Cerebellar nuclear complex (tissue), 1 donor: ENCODE measurements at places on chromosomes 16 and 17.

DNA sequence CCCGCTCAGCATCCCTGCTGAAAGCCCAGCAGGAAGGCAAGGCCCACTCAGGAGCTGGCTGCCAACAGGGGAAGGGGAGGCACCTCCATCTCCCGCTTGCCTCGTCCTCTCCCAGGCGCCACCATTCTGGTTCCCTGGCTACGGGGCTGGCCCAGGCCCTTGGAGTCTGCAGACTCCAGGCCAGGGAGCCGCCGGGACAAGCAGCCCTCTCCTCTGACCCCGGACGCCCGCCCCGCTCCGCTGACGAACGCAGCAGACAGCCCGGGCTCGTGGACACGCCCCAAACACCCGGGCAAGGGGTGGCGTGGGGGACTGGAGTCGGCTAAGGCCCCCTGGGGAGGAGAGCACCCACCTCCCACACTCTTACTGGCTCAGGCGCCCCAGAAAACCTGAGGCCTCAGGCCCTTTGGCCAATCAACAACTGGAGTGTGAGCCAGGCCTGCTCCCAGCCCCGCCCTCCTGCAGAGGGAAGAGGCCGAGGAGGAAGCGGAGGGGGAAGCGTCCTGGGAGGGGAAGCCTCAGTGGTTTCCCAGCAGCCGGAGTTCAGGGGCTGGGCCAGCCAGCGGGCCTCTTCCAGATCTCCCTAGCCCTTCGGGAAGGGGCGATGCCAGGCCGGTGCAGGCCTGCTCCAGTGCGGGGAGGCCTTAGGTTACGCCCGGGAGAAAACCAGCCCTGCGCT is 4.2 kb downstream of the MNT start:
- no peak for DNase-seq

- DNase-seq: no peak
Observed at GRCh38 chr17:65823713-65824112, 262.3 kb upstream of the AXIN2 start.

DNA sequence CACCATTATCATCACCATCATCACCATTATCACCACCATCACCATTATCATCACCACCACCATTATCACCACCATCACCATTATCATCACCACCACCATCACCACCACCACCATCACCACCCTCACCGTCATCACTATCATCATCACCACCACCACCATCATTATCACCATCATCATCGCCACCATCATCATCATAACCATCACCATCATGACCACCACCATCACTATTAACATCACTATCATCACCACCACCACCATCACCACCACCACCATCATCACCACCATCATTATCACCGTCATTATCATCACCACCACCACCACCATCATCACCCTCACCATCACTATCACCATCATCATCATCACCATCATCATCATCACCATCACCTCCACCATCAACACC is 9.1 kb downstream of the FOXL1 start:
- no peak for DNase-seq

DNA sequence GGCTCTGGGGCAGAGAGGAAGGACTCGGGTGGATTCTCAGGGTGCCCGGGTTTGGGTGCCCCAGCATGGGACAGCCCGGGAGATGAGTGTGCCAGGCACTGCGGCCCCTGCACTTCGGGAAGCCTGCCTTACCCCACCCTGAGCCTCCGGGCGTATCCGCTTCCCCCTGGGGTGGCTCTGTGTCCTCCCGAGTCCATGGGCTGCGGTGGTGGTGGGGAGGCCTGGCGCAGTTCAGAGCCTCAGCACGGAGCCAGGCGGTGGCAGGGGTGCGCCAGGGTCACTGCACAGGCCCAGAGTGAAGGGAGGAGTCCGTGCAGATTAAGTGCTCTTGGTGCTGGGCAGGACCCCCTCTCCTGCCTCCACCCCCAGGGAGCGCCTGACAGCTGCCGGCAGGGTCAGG is 20.7 kb downstream of the MYBBP1A start:
- no peak for DNase-seq

DNA sequence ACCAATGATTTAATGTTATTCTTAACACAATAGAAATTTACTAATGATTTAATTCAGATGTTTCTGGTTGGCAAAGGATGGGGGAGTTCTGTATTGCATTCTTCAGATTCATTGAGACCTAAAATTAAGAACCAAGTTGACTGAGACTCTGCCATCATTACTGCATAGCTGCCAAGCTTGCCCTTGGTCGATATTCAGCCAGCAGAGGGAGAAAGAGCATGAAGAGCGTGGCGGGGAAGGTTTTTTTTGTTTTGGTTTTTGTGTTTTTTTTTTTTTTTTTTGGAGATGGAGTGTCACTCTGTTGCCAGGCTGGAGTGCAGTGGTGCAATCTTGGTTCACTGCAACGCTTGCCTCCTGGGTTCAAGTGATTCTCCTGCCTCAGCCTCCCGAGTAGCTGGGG is 659.4 kb upstream of the EEF2KMT start:
- no peak for DNase-seq

DNA sequence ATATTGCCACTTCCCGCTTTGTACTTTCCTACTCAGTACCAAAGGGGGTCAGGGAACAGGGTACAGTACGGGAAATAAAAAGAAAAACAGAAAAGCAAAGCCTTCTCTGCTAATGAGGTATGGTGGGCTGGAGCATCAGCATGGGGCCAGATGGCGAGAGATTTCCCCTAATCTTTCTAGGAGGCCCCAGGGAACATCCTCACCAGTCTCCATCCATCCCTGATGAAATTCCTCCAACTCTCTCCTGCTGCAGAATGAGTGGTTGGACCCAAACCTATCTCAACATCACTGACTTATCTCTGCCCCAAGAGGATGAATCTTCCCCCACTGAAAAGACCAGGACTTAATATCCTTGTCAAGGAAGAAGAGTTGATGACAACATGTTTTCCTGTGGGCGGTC is 185.6 kb downstream of the C16orf78 start:
- DNase-seq: no peak

GRCh38 chr16:860891-861290 is 60.4 kb upstream of the GNG13 start:
- DNase-seq: no peak

DNA sequence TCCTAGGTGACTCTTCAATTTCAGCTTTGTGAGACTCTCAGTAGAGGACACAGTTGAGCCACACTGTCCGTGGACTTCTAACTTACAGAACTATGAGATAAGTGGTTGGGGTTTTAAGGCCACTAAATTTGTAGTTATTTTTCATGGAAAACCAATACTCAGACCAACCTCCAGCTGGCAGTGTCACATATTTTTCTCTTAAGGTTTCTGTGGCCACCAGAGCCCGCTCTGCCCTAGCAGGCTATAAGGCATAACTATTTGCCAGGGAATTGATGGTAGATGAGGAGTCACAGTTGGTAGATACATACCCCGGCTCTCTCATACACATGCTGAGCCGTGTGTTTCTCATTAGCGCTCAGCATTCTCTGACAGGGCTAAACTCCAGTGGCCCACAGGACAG is 336.8 kb upstream of the MON1B start:
- DNase-seq: no peak

- no peak for DNase-seq
Observed at GRCh38 chr16:86286991-86287663, 223.2 kb upstream of the FOXF1 start.

DNA sequence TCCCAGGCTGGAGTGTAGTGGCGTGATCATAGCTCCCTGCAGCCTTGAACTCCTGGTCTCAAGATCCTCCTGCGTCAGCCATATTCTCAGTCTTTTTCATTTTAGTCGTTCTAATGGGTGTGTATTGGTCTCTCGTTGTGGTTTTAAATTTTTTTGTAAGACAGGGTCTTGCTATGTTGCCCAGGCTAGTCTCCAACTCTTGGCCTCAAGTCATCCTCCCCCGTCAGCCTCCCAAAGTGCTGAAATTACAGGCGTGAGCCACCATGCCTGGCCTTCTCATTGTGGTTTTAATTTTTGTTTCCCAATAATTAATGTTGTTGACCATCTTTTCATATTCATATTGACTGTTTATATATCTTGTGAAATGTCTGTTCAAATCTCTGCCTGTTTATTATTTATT is 8.6 kb downstream of the TMEM94 start:
- DNase-seq: no peak

- DNase-seq: no peak
Observed at GRCh38 chr16:629833-630248, 944 bp upstream of the WFIKKN1 start.

DNA sequence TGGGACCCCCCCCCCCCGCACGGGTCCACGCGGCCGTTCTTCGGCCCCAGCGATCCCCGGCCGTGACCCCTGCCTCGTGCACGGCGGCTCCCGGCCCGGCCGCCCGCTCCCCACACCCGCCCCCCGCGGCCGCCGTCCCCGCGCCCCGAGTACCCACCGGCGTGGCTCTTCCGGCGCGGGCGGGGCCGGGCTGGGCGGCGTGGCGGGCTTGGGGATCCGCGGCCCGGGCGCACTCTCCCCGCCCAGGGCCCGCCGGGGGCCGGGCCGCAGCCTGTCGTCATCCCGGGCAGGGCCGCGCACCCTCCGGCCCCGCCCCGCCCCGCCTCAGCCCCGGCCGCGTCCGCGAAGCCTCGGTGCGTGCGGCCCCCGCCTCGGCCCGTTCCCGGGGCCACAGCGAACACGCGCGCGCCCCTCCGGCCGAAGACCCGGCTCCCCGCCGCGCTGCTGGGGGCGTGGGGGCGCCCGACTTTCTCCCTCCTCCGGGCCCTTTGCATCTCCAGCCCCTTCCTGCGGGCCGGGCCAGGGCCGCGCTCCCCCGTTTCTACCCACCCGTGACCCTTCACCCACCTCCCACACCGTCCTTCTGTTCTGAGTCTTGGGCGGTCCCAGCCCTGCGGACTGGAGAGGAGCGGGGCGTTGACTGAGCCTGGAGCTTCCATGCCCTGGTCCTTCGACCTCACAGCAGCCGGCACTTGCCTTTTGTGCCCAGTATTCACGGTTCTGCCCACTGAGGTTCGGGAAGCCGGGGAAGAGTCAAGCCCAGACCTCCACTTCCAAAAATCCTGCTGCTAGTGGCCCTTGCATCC is 840 bp downstream of the MYO1C start:
- DNase-seq: no peak

GRCh38 chr16:11871193-11871592 is 19.9 kb upstream of the RSL1D1 start:
- DNase-seq: no peak

DNA sequence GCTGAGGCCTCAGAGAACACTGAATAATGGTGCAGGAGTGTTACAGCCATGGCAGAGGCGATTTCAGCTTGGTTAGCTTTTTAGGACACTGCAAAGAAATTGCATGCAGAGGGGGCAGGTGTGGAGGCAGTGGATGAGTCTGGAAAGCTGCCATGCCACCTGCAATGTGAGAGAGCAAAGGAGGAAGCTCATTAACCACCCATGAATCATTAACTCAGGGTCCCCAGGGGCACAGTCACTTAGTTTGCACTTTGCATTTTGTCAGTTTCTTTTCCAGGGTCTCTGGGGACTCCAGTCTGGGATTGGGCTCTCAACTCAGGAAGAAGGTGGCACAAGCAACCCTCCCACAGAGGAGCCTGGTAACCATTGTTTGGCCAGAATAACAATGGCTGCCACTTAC is 132.9 kb downstream of the USP31 start:
- DNase-seq: no peak

GRCh38 chr17:284676-285355 is 67.8 kb downstream of the RPH3AL start:
- no peak for DNase-seq

DNA sequence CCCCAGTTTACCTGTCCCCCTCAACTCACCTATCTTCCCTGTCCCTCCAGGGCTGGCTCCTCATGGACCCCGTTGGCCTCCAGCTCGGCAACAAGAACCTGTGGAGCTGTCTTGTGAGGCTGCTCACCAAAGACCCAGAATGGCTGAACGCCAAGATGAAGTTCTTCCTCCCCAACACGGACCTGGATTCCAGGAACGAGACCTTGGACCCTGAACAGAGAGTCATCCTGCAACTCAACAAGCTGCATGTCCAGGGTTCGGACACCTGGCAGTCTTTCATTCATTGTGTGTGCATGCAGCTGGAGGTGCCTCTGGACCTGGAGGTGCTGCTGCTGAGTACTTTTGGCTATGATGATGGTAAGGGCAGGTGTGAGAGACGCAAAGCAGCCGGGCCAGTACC is 31.3 kb downstream of the NLRC5 start:
- DNase-seq: no peak

DNA sequence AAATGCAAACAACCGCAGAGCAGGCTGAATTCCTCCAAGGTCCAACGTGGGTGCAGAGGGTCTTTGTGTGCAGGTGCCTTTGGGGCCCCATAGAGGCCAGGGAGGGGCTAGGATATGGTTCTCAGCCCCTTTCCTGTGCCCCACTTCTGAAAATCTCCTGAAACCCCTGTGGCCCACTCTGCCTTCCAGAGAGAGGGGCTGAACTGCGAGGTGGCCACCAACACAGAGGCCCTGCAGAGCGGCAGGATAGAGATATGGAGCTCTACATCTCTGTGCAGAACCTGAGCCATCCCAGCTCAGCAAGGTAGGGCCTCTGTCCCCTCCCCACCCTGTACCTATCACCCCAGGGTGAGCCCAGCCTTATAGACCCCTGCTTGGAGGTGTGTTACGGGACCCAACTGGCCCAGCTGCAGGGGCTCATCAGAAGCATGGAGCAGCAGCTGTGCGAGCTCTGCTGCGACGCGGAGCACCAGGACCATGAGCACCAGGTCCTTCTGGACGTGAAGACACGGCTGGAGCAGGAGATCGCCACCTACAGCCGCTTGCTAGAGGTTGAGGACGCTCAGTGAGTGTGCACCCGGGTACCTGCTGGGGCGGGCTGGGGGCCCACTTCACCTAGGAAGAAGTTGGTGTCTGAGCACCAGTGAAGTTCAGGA is 5.5 kb downstream of the USP6 start:
- no peak for DNase-seq

- DNase-seq: no peak
Observed at GRCh38 chr16:1990351-1991134, 773 bp downstream of the SYNGR3 start.

DNA sequence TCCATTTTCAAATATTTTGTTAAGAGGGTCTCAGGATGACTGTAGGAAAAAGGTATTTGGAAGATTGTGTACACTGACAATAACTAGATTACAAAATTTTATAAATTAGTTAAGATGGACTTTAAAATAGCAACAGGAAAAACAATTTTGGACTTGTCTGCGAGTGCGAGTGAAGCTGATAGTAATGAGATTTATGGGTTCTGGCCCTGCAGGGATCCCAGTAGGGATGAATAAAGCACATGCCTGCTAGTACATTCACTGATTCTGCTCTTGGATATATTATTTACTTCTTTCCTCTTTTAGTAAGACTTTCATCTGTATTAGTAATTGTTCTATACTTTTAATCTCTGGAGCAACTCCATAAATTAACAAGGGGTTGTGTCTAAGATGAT is 28.2 kb downstream of the PRKCA start:
- no peak for DNase-seq

DNA sequence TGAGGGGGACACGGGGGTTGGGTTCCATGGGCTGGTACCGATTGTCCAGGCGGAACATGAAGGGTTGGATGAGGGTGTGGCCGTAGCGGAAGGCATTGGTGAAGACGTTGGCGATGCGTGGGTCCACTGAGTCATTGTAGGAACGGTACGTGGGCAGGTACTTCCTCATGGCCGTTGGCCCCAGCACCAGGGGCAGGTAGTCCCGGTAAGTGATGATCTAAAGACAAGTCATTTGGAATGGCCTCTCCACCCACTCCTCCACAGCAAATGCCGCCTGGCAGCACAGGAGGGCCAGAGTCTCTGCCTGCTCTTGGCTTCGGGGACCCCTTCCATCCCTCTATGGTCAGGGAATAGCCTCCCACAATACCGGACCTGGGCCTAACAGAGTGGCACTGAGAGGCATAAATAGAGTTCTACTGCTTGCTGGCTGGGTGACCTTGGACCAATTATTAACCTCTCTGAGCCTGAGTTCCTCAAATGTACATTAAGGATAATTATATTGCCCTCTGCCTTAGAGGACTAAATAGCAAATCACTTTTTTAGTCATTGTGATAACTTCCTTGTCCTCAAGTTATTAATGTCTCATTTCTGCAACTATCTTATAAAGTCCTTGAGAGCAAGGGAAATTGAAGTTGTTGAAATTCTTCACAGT is 7.2 kb downstream of the MPO start:
- no peak for DNase-seq
